ENCODE measurements at places on chromosomes 2 and 18.

DNA sequence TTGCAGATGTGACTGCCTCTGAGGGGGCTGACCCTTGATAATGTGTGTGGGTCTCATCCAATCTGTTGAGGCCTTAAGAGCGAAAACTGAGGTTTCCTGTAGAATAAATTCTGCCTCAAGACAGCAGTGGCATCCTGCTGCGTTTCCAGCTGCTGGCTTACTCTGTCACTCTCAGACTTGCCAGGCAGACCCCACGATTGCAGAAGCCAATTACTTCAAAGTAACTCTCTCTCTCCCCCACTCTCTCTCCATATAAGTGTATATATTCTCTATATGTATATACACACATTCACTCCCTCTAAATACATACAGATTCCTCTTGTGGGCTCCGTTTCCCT, 152.5 kb upstream of the ALKAL2 start:
- DNase-seq: no peak

- DNase-seq: no peak
These were observed 407.5 kb upstream of the RGPD4 start for GRCh38 chr2:107419191-107419590.

DNA sequence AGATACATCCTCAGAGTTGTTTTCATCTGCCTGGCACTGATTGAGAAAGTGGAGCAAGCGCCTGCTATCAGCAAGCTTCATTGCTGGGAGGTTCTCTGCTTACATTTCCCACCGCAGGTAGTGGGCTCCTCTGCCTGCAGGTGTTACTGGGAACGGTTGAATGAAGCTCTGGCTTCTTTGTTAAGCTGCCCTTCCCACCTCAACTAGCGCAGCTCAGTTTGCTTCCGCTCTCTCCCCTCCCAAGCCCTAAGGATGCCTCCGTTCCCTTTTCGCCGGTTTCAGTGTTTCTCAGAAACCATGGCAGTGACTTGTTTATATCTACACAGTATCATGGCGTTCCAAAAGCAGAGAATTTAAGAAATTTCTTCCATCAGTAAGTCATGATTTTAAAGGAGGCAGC, 72.2 kb upstream of the B3GNT7 start:
- DNase-seq: no peak

- no peak for DNase-seq
These were observed 115.0 kb upstream of the EPB41L5 start for GRCh38 chr2:119897736-119898395.

DNA sequence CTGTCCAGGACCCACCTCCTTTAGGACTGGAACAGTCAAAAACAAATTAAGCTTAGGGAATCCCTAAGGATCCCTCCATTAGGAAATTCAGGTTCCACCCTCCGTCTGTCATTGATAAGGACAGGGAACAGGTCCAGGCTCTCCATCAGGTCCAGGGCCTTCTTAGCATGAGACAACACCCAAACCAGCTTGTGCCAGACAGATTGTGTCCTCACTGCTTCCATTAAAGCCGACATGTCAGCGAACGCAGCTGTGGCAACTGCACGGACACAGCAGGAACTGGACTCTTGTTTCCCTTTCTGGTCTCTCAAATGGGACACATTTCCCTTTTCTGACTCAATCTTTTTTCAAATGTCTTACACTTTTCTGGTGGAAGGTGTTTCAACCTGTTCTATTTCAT, 81.4 kb downstream of the BCL11A start:
- DNase-seq: no peak

GRCh38 chr2:181649436-181649979, 7.4 kb downstream of the CERKL start:
- no peak for DNase-seq

- no peak for DNase-seq
These were observed 17.5 kb upstream of the ACVR1 start for GRCh38 chr2:157893611-157894010.

- DNase-seq: no peak
These were observed 692.9 kb upstream of the HS6ST1 start for GRCh38 chr2:129011466-129012061.

GRCh38 chr2:4214444-4215205, 511.2 kb downstream of the DCDC2C start:
- no peak for DNase-seq

GRCh38 chr2:217683106-217683870, 319.5 kb downstream of the TNS1 start:
- DNase-seq: no peak

GRCh38 chr2:146392631-146393030, 1452.2 kb upstream of the ACVR2A start:
- DNase-seq: no peak

DNA sequence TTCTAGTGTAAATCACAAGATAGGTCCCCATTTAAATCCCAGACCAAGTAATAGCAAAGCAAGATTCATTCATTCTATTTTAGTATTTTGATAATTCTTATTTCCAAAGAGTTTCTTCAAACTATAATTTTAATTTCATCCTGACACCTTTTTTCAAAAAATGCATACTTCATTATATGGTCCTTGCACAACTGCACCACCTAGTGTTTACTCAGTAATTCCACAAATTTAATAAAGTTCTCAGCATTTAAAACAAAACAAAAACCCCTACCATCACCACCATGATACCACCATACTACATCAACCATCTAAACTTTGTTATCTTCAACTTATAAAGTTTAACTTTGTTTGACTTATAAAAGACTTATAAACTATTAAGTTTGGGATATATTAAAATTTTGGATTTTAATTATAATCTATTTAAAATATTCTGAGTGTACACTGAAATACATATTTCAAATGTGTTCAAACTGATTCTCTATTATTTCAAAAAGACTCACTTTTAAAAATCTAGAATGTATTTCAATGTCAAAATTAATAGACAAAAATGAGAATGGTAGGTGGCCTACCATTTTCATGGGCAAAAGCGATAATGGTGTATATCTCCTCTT, 44.2 kb downstream of the WDPCP start:
- no peak for DNase-seq

DNA sequence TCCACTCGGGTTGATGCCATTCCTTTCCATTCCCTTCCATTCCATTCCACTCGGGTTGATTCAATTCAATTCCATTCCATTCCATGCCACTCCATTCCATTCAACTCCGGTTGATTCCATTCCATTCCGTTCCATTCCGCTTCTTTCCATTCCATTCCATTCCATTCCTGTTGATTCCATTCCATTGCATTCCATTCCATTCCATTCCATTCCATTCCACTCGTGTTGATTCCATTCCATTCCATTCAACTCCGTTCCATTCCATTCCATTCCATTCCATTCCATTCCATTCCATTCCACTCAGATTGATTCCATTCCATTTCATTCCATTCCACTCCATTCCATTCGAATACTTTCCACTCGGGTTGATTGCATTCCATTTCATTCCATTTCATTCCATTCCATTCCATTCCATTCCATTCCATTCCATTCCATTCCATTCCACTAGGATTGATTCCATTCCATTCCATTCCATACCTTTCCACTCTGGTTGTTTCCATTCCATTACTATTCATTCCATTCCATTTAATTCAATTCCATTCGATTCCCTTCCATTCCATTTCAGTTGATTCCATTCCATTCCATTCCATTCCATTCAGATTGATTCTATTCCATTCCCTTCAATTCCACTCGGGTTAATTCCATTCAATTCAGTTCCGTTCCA, 1141.8 kb downstream of the RPIA start:
- DNase-seq: no peak

- DNase-seq: peak; percentile 77
These were observed 92.5 kb downstream of the ZFP36L2 start for GRCh38 chr2:43133708-43134570.

DNA sequence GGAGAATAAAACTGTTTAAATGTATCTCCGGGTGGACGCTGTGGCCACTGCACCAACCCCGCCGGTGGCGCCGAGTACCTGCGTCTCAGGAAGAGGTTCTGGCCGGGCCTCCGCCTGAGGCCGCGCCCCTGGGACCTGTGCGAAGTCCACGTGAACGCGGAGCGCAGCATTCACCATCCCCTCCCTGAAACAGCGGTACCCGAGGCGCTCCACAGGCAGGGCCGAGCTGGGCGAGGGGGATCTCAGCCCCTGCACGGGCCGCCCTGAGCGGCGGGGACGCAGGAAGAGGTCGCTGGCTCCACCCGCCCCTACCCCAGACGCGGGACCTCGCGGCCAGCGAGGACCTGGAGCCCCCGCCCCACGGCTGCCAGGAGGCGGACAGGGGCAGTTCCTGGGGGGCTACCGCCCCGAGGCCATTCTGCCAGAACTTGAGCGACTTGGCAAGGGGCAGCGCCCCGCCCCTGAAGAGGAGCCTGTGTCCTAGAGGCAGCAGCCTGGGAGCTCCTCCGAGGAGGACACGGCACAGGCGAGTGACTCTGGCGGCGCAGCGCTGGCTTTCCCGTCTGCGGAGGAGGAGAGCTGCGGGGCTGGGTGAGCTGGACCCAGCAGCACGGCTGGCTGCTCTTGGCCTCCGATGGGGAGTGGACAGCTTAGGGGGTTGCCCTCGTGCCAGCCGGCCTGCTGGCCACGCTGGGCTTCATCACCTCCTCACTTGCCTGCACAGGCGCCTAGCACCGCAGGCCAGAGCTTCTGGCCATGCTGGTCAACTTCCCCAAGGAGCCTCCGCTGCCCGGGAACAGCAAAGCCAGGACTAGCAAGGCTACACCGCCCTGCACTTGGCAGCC, 9.7 kb upstream of the TEKT4 start:
- no peak for DNase-seq

DNA sequence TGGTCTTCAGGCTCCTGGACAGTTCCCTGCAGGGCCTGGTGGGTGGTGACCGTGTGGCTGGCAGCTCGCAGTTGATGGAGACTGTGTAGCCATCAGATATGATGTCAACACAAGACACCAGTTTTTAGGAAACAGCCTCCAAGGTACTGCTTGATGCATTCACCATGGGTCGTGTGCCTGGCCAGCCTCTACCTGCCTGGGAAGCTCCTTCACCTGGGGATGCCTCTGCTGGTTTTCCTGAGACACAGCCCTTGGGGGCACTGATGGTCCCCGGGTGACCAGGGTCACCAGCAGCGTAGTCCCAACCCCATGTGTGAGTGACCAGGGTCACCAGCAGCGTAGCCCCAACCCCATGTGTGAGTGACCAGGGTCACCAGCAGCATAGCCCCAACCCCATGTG, 33.6 kb upstream of the KCNG2 start:
- no peak for DNase-seq

- no peak for DNase-seq
These were observed 135.4 kb downstream of the NBAS start for GRCh38 chr2:15425712-15426111.

- no peak for DNase-seq
These were observed 67.5 kb downstream of the ACSL3 start for GRCh38 chr2:222928335-222928734.

DNA sequence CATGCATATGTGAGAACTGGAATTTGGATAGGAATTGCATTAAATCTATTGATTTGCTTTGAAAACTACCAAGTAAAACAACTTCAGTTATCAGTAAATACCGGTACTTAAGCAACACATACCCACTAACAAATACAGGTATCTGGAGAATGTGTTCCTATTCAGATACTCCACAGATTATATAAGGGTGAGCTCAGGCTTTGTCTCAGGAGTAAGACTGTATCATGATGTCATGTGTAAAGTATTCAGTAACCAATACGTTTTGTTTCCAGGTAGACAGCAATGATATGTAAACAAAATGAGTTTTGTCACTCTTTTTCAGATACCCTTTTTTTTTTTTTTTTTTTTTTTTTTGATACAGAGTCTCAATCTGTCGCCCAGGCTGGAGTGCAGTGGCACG, 74.8 kb downstream of the DSC3 start:
- no peak for DNase-seq

GRCh38 chr2:126085011-126085795, 570.8 kb upstream of the GYPC start:
- no peak for DNase-seq

GRCh38 chr2:142682528-142682927, 194.9 kb upstream of the KYNU start:
- no peak for DNase-seq

DNA sequence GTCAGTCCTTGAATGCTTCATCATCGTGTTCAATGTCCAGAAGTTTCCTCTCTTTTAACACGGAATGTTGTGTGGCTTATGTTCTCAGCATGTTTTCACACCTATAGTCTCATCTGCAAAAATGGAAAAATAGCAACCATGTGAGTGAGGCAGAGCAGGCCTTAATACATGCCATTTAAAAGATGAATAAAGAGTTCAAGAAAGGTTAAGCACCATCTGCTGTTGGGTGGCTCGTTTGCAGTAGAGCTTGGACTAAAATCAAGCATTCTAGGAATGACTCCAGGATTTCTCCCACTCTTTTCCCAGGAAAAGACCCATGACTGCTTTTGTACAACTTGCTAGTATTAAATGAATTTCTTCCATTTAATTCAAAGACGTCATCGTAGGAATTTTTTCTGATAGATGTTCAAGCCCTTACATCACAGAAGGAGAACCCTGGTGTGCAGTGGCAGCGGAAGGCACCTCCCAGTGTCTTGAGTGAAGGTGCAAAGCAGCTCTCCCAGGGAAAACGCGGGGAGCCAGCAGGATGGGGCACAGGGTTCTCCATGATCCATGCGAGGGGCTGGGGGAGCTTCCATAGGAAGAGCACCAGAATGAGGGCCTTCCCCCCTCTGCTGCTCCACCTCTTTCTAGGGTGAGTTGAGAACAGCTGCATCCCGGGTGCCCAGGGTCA, 9.6 kb downstream of the DCDC2C start:
- no peak for DNase-seq

DNA sequence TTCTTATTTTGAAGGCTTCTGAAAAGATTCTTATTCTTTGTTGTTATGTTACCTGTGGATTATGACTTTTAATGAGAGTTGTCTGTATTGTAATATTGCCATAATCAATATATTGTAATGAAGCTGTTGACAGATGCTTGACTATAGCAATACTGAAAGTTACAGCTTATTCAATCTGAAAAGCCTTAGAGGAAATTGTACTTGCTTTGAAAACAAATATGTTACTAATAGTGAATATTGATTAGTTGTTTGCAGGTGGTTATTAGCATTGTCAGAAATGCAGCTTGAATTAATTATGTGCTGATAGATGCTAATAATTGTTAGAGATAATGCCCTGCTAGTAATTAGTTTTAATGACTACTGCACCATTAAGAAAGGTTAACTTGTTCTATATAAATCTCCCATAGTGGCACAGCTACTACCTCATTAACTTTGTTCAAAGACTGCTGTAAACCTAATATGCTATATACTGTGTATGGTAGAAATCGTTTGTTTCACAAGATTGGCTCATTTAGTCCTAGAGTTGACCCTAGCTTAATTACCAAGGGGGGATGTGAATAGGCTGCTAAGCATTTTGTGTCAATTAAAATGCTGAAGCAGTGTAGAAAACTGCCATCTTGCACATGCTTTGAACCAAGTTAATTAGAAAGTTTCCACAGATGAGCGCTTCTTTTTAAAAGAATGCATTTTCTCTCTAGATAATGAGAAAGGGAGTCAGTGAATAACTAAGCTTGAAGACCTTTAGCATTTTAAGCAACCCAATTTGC, 30.5 kb downstream of the SLC39A10 start:
- no peak for DNase-seq

GRCh38 chr2:38905251-38905650, 15.6 kb downstream of the ARHGEF33 start:
- DNase-seq: no peak

DNA sequence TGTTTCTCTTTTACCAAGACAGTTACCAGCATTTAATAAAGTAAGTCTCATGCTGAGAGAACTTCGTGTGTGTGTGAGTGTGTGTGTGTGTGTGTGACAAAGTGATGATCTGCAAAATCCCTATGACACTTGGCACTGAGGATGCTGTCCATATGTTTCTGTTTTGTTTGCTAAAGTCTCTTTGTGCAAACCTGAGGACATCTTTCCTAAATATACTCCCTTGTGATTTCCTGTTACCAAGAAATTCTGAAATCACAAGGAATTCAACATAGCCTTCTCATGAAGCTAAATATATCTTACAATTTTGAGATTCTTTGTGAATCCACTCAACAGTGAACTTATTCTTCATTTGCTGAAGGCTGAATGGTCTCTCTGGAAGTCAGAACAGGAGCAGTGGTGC, 1359.7 kb upstream of the NRXN1 start:
- DNase-seq: no peak

All from activated T-cell treated with anti-CD3 and anti-CD28 coated beads, Interleukin-2, amount 50 U/mL, for 24 hours (primary cell).